ENCODE measurements at places on chromosomes 7 and 10. TPM values are rescaled to one million over a fixed set of nuclear protein-coding genes. Genes with fewer than 3 reads are reported as not detected.

DNA sequence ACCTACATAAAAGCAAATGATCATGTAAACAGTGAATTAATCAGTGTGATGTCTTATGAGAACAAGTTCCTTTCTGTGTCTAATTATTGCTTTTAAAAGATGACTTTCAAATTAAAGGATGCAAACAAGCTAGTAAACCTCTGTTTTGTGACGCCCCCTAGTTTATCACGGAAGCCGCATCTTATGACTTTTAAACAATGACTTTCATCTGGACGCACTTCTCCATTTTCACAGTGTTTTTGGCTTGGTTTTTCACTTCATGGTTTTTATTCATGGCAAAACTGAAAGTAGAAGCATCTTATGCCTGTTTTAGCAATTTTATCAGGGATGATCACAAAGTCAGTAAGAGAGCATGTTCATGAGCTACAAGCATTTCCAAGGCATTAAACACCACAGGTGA, 35.0 kb downstream of the ITGA8 start:
- H3K27me3 ChIP-seq, result no peaks in the 10 kb centered on the region
- no peaks in the 10 kb centered on the region for H3K36me3 ChIP-seq
- no peak overlapping the region for H3K4me3 ChIP-seq
- H3K4me1 ChIP-seq, result no peaks in the 10 kb centered on the region
- DNase-seq, result no peak
- H3K27ac ChIP-seq, result no peak overlapping the region

DNA sequence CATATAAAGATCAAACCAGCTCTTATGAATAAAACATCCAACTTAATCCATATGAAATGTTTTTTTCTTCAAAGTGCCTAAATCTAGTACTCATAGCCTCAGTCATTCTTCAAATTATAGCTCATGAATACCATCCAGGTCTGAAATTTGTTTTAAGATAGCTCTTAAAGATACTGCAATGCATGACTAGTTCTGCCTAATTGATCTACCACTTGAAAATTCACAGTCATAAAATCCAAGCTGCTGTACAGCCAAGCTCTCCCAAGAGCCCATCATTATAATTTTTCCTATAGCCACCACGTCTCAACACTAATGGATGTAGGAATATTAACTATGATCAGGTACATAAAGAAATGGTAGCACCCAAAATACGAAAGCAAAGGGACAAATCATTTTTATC, 87.9 kb upstream of the RNF148 start:
- no peak overlapping the region for H3K27ac ChIP-seq
- no peaks in the 10 kb centered on the region for H3K4me1 ChIP-seq
- no peak for DNase-seq
- H3K4me3 ChIP-seq, result no peak overlapping the region
- H3K36me3 ChIP-seq, result no peaks in the 10 kb centered on the region

- DNase-seq, result no peak
- H3K4me1 ChIP-seq, result peaks cover 25% of the 10 kb centered on the region
Measured at GRCh38 chr7:23336086-23336485, 36.9 kb downstream of the MALSU1 start.

- peaks cover 9% of the 10 kb centered on the region for H3K4me1 ChIP-seq
- no peak for DNase-seq
- H3K27me3 ChIP-seq, result peaks cover 61% of the 10 kb centered on the region
Measured at GRCh38 chr10:46554166-46554781, 2.2 kb downstream of the GPRIN2 start.

- no peaks in the 10 kb centered on the region for H3K27me3 ChIP-seq
- no peak overlapping the region for H3K4me3 ChIP-seq
- no peaks in the 10 kb centered on the region for H3K4me1 ChIP-seq
- H3K36me3 ChIP-seq, result no peaks in the 10 kb centered on the region
Measured at GRCh38 chr7:131412031-131412430, 84.4 kb downstream of the MKLN1 start.

Gene HYAL4
- total RNA-seq, result not detected

Gene EBLN1
- not detected for total RNA-seq

DNA sequence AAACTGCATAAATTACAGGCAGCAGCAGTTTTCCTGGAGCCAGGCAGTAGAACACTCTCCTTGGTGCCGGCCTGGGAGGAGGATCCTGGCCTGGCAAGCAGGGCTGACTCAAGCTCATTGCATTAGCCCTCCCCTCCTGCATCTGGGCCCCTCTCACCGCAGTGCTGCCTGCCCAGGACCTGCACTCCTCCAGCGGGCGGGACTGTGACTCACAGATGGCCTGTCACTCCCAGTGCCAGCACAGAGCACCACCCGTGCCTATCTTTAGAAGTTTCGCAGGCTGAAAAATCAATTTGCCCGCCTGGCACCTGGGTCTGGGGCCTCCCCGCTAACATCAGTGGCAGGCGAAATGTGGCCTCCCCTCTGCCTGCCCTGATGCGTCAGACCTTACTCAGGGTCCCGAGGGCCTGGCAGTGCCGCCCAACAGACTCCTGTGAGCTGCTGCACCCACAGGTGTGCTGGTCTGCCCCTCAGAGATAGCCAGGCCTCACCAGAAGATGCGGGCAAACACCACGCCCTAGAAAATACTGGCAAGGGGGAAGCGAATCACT, 123.8 kb downstream of the KCNMA1 start:
- no peak for DNase-seq
- H3K27me3 ChIP-seq, result no peaks in the 10 kb centered on the region
- no peaks in the 10 kb centered on the region for H3K4me1 ChIP-seq
- no peak overlapping the region for H3K27ac ChIP-seq
- H3K36me3 ChIP-seq, result no peaks in the 10 kb centered on the region

DNA sequence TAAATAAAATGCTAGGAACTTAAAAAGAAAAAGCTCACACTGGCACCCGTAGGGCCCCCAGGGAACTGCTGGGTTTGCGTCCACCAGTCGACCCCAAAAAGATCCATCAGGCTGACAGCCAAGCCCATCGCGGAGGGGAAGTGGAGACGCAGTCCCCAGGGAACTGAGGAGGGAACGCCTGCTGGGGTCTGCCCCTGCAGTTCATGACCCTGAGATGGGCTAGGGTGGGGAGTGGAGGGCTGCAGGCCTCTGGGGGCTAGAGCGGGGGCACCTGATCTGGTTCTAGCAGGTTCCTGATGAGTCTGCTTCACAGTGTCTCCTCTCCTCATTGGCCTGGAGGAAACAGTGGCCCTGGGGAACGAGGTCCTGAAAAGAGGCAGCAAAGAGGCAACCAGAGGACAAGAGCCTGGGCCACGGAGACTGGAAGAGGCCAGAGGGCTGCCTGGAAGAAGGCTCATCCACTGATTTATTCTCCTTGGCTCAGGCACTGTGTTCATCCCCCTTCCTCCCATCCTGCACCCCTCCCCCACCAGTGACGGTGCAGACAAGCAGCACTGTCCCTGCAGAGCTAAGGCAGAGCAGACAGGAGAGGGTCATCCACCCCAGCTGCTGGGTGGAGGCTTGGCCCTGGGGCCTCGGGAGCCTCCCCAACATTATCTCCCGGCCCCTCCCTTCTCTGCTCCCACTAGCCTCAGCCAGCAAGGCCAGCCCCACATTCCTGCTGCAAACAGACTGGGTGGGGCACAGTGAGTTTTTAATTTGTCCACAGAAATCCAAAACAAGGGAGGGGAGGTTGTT, 24.7 kb upstream of the HSPA12A start:
- no peaks in the 10 kb centered on the region for H3K36me3 ChIP-seq
- H3K4me1 ChIP-seq, result no peaks in the 10 kb centered on the region
- DNase-seq, result no peak
- no peaks in the 10 kb centered on the region for H3K27me3 ChIP-seq
- H3K4me3 ChIP-seq, result no peak overlapping the region
- H3K27ac ChIP-seq, result no peak overlapping the region

DNA sequence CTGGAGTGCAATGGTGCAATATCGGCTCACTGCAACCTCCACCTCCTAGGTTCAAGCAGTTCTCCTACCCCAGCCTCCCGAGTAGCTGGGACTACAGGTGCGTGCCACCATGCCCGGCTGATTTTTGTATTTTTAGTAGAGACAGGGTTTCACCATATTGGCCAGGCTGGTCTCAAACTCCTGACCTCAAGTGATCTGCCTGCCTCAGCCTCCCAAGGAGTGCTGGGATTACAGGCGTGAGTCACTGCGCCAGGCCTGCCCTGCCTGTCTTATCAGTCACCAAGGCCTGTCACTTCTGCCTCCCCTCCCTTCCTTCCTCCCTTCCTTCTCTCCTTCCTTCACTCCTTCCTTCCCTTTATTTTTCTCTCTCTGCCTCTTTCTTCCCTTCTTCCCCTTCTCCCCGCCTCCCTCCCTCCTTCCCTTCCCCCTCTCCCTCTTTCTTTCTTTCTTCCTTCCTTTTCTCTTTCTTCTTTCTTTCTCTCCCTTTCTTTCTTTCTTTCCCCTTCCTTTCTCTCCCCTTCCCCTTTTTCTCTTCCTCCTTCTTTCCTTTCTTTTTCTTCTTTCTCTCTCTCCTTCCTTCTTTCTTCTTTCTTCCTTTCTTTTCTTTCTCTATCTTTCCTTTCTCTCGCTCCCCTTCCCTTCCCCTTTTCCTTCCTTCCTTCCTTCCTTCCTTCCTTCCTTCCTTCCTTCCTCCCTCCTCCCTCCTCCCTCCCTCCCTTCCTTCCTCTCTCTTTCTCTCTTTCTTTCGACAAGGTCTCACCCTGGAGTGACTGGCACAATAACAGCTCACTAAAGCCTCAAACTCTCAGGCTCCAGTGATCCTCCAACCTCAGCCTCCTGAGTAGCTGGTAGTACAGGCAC, 3.1 kb upstream of the ST7 start:
- DNase-seq, result no peak
- no peak overlapping the region for H3K4me3 ChIP-seq
- no peaks in the 10 kb centered on the region for H3K27me3 ChIP-seq
- no peaks in the 10 kb centered on the region for H3K36me3 ChIP-seq
- peak overlapping the region; percentile 20 for H3K27ac ChIP-seq
- H3K4me1 ChIP-seq, result peaks cover 23% of the 10 kb centered on the region

- no peaks in the 10 kb centered on the region for H3K27me3 ChIP-seq
- DNase-seq, result no peak
- H3K36me3 ChIP-seq, result no peaks in the 10 kb centered on the region
- no peaks in the 10 kb centered on the region for H3K4me1 ChIP-seq
- no peak overlapping the region for H3K4me3 ChIP-seq
Measured at GRCh38 chr7:50204581-50204980, 99.9 kb upstream of the IKZF1 start.

DNA sequence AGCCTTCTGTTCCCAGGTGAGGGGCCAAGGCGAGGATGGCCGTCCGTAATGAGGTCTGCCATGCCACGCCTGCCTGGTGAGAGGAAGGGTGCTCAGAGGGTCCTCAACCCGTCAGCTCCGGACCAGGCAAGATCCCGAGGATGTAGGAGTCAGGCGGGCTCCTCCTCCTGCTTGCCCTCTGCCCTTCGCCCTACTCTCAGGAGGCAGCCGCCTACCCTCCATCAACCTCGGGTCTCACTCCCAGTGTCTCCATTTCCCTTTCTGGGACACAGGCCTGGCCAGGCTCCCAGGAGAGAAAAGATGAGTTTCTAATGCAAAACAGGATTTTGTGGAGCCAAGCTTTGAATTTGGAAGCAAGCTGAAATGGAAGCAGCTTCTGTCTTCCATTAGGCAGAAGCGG, 184.0 kb downstream of the PTPN20 start:
- H3K27me3 ChIP-seq, result no peaks in the 10 kb centered on the region
- H3K4me3 ChIP-seq, result no peak overlapping the region
- DNase-seq, result no peak
- H3K27ac ChIP-seq, result no peak overlapping the region
- H3K4me1 ChIP-seq, result no peaks in the 10 kb centered on the region
- H3K36me3 ChIP-seq, result no peaks in the 10 kb centered on the region

GRCh38 chr7:80770675-80771081, 132.2 kb downstream of the CD36 start:
- H3K27me3 ChIP-seq, result no peaks in the 10 kb centered on the region
- H3K27ac ChIP-seq, result no peak overlapping the region
- H3K4me1 ChIP-seq, result peaks cover 11% of the 10 kb centered on the region
- H3K4me3 ChIP-seq, result no peak overlapping the region
- H3K36me3 ChIP-seq, result no peaks in the 10 kb centered on the region

- DNase-seq, result peak; percentile 66
- no peaks in the 10 kb centered on the region for H3K27me3 ChIP-seq
- no peak overlapping the region for H3K4me3 ChIP-seq
- H3K4me1 ChIP-seq, result no peaks in the 10 kb centered on the region
- no peak overlapping the region for H3K27ac ChIP-seq
- H3K36me3 ChIP-seq, result no peaks in the 10 kb centered on the region
Measured at GRCh38 chr10:47026301-47027107, 115.3 kb downstream of the PTPN20 start.

- no peak overlapping the region for H3K27ac ChIP-seq
- H3K4me3 ChIP-seq, result no peak overlapping the region
- H3K4me1 ChIP-seq, result peaks cover 3% of the 10 kb centered on the region
- no peak for DNase-seq
- no peaks in the 10 kb centered on the region for H3K27me3 ChIP-seq
- H3K36me3 ChIP-seq, result no peaks in the 10 kb centered on the region
Measured at GRCh38 chr7:25940086-25940906, 211.7 kb upstream of the NFE2L3 start.

- no peak overlapping the region for H3K27ac ChIP-seq
- no peak overlapping the region for H3K4me3 ChIP-seq
- H3K27me3 ChIP-seq, result no peaks in the 10 kb centered on the region
- no peak for DNase-seq
Measured at GRCh38 chr7:150439967-150440366, 10.5 kb upstream of the GIMAP8 start.

- H3K27ac ChIP-seq, result no peak overlapping the region
- H3K4me3 ChIP-seq, result no peak overlapping the region
- no peaks in the 10 kb centered on the region for H3K27me3 ChIP-seq
- no peaks in the 10 kb centered on the region for H3K36me3 ChIP-seq
Measured at GRCh38 chr7:34396437-34397064, 261.5 kb upstream of the NPSR1 start.

DNA sequence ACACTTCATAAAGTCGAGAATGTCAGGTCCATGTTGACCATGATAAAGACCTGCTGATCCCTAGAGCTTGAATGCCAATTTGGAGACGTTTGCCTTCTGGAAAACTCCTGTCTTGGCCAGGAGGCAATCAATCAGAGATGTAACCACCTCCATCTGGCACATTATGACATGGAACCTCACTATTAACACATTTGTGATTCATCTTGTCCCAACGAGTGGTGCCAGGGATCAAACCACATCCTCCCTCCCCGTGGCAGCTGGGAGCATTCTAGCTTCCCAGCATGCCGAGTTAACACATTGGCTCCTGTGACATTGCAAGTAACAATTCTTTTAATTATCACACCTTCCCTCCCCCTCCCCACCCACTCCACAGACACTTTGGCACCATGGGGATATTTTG, 84.0 kb upstream of the PPP1R17 start:
- no peaks in the 10 kb centered on the region for H3K27me3 ChIP-seq
- H3K27ac ChIP-seq, result no peak overlapping the region
- no peaks in the 10 kb centered on the region for H3K4me1 ChIP-seq
- H3K4me3 ChIP-seq, result no peak overlapping the region

Gene HOGA1
- 1.2 TPM for total RNA-seq

- H3K27ac ChIP-seq, result peak overlapping the region; percentile 82
- no peaks in the 10 kb centered on the region for H3K27me3 ChIP-seq
- no peaks in the 10 kb centered on the region for H3K36me3 ChIP-seq
- DNase-seq, result peak; percentile 86
- no peak overlapping the region for H3K4me3 ChIP-seq
Measured at GRCh38 chr10:124646483-124647352, 97.5 kb downstream of the FAM53B start.

DNA sequence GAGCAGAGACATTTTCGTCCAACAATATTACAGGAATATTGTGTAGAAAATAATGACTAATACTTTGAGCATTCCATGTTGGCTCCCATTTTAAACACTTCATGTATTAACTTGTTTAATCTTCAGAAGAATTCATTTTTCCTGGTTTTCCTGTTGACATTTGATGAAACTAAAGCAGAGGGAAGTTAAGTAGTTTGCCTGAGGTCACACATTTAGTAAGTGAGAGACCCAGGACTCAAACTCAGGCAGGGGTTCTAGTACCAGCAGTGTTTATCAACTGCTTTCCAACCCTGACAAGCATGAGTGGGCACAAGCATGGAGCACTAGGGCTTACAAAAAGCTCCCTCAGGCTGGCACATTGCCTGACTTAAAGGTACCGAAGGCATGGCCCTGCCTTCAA, 719.1 kb downstream of the AUTS2 start:
- no peak for DNase-seq
- H3K27ac ChIP-seq, result peak overlapping the region; percentile 50
- no peaks in the 10 kb centered on the region for H3K36me3 ChIP-seq
- no peak overlapping the region for H3K4me3 ChIP-seq
